ENCODE measurements at places on chromosomes 6 and 20. TPM values are rescaled to one million over a fixed set of nuclear protein-coding genes. Genes with fewer than 3 reads are reported as not detected.

Gene FOXS1
- total RNA-seq, result 0.74 TPM

Gene OPRM1
- 0.98 TPM for total RNA-seq

Gene ZKSCAN3
- total RNA-seq, result 11.6 TPM

Gene MACROD2
- 41.8 TPM for total RNA-seq

Measured in temporal lobe (tissue), 4 donors.